ENCODE measurements at places on chromosomes 6 and 20. TPM values are rescaled to one million over a fixed set of nuclear protein-coding genes. Genes with fewer than 3 reads are reported as not detected.

The PROCR gene
- 9.3 TPM for total RNA-seq

The GABRR1 gene
- total RNA-seq: not detected

The FANCE gene
- 2.9 TPM for total RNA-seq

The TP53TG5 gene
- 1.3 TPM for total RNA-seq

GRCh38 chr6:35385457-35386202 is 43.3 kb downstream of the PPARD start:
- no peak for DNase-seq

DNA sequence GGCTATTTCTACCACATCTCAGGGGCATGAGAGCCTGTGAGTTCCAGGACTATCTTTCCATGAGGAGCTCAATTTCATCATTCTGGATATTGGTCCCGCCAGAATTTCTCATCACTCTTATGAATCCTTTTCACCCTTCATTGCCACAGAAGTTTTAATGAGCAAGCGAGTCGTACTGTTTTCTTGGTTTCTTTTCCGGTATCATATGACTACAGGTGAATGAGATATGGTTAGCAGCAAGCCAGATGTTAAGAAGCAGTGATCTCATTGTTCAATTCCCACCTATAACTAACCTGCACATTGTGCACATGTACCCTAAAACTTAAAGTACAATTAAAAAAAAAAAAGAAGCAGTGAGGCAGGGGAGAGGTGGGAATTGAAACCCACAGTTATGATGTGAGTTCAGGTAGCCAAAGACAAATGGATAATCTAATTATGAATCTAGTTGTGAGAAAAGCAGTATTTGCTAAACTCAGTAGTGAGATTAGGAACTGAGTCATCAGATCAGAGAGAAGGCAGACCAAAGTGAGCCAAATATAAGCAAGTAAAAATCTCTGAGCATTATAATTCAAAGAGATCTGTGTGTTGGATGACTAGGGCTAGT is 78.0 kb upstream of the ELOVL5 start:
- DNase-seq: no peak

DNA sequence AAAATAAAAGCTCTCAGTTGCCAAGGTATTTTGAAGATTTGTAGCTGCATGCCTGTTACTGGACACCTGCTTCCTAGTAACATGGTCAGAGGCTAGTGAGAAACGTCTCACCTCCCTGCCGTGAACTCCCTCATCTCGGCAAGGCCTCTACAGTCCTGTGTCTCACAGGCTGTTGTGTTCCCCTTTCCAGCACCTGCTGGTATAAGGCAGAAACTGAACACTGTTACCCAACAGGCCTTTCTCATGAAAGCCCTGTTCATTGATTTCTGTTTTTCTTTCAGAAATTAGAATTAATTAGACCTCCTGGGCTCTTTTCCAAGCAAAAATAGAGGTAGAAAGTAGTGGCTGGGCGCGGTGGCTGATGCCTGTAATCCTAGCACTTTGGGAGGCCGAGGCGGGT is 17.6 kb upstream of the SRSF3 start:
- no peak for DNase-seq

DNA sequence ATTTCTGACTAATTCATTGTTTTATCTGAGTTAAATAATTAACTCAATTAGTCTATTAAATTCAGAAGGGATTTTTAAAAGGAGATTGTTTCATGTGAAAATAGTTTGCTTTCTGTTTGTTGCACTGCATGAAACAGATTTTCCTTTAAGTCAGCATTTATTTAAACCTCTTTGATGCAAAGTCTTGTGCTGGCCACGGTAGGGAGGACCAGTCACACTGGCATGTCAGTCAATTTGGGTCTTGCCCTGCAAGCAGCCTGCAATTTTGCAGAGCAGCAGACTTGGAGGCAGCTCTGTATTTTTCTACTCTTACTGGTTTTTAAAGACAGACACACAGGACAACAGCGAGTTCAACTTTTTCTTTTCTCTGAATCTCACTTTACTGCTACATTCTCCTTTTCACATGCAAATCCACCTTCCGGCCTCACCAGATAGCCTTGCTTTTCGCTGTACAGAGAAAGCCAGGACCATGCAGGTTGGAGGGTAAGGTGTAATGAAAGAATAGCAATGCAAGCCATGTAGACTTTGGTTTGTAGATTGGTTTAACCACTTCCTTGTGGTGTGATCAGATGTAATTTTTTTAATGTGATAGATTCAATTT is 689.9 kb upstream of the AGPAT4 start:
- DNase-seq: no peak

- no peak for DNase-seq
Measured at GRCh38 chr6:163719028-163719742, 304.7 kb downstream of the QKI start.

GRCh38 chr20:23349338-23350195 is 1.0 kb upstream of the NXT1 start:
- DNase-seq: no peak

- no peak for DNase-seq
Measured at GRCh38 chr20:32363492-32363891, 5.4 kb downstream of the ASXL1 start.

GRCh38 chr20:35625584-35626385 is 10.2 kb downstream of the SPAG4 start:
- no peak for DNase-seq

DNA sequence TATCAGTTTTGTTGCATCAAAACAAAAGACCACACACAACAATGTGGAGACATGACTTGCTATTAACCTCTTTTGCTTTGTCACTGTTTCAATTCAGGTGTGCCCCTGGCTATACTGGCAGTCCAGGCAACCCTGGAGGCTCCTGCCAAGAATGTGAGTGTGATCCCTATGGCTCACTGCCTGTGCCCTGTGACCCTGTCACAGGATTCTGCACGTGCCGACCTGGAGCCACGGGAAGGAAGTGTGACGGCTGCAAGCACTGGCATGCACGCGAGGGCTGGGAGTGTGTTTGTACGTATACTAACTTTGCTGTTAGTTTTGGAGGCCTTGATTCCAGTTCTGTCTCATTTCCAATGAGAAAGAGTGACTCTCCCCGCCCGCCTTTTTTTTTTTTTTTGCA is 356.9 kb downstream of the ARHGAP18 start:
- peak; percentile 48 for DNase-seq

DNA sequence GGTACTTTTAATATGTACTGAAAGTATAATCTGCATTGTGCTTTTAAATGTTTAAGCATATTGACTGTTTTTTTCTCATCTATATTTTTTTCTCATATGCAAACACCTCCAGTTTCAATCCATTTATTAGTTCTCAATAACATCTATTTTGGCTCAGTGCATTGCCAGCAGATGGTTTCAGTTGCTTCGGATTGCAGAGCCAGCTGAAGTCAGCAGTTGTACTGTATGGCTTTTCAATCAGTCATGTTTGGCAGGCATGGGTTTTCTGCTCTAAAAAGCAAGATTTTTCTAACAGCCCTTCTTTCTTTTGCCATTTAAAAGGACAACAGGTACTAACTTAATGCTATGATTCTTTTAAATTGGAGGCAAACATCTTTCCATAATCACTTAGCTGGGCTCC is 121.2 kb downstream of the CD109 start:
- DNase-seq: no peak

DNA sequence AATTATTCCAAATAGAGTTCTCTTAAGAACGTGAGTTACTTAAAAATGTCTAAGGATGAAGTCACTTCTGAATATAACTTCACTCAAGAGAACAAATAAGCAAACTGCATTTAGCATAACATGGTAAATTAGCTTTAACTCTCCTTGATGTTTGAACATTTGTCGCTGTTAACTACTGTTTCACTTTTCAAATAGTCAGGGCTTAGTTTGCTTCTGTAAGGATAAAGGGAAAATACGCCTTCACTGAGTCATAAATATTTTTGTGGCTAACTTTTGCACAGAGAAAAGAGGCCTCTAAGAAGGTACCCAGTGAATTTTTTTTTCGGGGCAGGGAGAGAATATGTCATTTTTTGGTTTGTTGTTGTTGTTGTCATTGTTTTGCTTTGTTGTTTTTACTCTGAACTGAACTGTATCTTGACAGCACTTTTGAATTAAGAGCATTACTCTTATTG is 8.1 kb downstream of the PTPN1 start:
- no peak for DNase-seq

- no peak for DNase-seq
Measured at GRCh38 chr6:157629220-157629619, 193.8 kb upstream of the SNX9 start.

GRCh38 chr6:106749609-106750008 is 120.2 kb downstream of the QRSL1 start:
- DNase-seq: no peak

All from heart right ventricle (tissue), 16 donors.